Fibroblast of villous mesenchyme (primary cell): ENCODE measurements at places on chromosomes 16 and 17.
A peak's percentile ranks its signal among the peaks of the same experiment; 100 is the strongest.

DNA sequence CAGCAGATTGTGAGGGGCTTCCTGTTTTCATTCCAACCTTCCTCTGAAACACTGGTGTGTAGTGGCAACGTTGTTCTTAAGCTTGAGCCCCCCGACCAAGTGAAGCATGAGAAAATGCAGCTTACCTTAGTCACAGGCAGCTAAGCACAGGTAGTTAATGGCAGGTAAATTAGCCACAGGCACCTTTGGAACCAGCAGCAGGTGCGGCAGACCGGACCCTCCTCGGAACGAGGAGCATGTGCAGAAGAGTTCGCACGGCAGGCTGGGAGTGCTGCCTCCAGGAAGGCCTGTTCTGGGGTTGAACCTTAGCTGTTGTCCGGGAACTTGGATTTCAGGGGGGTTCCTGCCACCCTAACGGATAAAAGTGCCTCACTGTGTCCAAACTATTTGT, 7.2 kb upstream of the IRF8 start:
- DNase-seq, result no peak

DNA sequence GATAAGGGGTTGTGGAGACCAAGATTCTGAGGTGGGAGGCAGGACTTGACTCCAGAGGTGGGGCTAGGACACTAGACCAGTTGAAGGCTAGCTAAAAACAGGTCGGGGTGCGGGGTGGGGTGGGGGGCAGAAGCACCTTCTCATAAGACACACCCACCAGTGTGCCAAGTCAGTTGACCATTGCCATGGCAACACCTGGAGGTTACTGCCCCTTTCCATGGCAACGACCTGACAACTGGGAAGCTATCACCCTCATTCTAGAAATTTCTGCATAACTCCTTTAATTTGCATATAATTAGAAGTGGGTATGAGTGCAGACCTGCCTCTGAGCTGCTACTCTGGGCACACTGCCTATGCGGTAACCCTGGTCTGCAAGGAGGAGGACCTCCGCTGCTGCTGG, 53.9 kb upstream of the ALOX12 start:
- no peak for DNase-seq

- no peak for DNase-seq
Measured at GRCh38 chr17:57441270-57441600, 184.9 kb downstream of the MSI2 start.

- no peak for DNase-seq
Measured at GRCh38 chr16:16059895-16060590, 110.6 kb downstream of the ABCC1 start.

DNA sequence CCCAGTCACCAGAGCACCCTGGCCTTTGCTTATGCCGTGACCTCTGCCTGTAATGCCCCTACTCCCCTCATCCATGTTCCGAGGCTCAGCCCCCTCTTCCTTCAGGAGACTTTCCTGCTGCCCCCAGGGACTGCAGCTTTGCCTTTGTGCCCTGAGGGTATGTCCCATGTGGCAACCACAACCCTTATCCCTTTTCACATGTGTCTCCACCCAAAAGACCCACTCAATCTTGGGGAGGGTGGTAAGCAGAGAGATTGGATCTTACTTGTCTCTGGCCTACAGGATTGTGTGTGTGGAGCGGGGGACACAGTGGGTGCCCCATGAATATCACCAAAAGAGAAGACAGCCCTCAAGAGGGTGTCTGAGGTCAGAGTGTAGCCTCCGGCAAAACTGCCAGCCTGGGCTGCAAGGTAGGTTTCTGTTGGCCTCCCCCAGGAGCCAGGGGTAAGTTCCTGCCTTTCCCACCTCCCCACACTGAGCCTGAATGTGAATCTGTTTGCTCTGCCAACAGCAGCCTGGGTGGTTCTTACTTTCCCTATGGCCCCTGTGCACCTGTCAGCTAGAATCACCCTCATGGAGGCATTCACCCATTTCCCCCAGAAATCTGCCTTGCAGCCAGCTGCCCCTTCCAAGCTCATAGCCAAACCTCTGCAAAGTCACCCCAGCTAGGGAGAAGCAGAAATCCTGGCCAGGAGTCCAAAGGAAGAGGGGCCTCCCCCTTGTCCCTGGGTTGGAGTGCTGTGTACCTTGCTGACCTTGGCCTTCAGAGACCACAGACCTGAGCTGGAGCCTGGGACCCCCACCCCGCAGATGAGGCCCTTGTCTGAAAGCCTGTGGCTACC, 11.5 kb upstream of the C17orf113 start:
- no peak for DNase-seq

GRCh38 chr16:55330781-55331647, 7.0 kb downstream of the IRX6 start:
- no peak for DNase-seq

- DNase-seq, result peak; percentile 53
Measured at GRCh38 chr16:72434159-72434558, 262.2 kb upstream of the PMFBP1 start.

DNA sequence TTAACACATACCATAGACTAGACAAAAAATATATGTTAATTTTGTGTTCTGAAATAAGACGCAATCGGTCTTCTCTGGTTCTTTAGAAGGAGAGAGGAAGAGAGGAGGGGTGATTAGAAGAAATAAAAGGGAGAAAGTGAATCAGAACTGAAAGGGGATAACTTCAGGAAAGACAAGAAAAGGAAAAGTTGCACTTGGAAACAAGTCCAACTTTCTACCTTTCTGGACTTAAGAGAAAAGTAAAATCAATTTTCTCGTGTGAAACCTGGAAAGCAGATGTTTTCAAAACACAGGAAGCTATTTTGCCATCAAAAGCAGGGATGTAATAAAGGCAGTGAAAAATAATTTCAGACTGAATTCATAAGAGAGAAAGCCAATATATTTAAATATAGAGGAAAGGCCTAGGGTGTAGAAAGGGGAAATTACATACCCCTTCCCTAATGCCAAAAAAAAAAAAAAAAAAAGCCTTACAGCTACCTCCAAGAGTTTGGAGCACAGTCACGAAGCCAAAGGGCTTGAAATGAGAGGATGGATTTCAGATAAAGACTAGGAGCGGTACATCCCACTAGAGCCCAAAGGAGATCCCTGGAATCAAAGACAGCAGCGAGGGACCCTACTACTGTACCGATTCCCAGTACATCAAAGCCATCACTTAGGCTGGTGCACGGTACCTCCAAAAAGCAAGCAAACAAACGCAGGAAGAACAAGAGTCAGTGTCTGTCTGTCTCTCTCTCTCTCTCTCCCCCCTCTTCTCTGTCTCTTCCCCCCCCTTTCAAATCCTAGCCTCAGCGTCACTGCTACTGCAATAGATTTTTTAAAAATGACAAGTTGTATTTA, 12.1 kb upstream of the ZFHX3 start:
- DNase-seq, result no peak

- peak; percentile 27 for DNase-seq
Measured at GRCh38 chr17:17515934-17516930, 20.0 kb upstream of the RASD1 start.

GRCh38 chr17:4234401-4234800, 29.4 kb downstream of the ANKFY1 start:
- no peak for DNase-seq

DNA sequence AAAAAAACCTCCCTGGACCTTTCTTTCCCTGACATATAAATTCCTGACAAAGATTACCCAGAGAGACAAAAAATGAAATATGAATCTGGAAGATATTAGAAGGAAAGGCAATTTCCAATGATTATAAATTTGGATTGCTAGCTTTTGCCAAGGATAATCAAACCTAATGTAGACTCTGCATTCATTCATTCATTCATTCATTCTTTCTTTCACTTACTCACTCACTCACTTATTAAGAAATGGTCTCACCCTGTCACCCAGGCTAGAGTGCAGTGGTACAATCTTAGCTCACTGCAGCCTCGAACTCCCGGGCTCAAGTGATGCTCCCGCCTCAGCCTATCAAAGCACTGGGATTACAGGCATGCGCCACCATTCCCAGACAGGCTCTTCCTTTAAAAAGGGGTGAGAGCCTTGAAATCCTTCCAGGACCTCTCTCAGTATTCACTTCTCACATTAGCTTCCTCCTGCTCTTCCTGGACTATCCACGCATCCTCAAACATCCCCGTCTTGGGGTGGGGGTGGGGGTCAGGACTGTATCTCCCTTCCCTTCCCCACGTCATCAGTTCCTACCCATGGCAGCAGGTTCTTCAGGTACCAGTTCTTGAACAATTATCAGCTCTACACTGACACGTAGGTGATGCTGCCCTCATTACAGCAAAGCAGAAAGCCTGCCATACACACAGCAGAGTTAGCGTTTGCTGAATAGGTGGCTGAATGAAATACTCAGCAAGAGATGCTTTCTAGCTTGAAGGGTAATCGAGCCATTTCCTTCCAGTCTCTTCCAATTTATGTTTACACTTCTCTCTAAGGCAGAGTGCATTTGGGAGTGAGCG, 19.8 kb downstream of the PRPSAP1 start:
- DNase-seq, result no peak

DNA sequence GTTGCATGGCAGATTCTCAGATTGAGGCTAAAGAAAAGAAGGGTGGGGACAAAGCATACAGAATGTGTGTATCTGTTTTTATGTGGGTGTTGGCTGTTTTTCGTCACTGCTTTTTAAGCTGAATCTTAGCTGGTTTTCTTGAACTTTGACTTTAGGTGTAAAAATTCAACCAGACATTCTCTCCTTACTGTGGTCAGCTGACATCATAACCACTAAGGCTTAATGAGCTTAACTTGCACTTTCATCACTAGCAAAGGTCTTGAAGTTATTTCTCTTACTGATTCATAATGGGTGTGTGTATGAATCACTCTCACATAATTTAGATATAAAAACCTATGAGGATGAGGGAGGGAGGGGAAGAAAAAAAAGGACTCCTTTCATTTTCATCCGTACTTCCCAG, 4.0 kb upstream of the CDC6 start:
- DNase-seq, result peak; percentile 98

DNA sequence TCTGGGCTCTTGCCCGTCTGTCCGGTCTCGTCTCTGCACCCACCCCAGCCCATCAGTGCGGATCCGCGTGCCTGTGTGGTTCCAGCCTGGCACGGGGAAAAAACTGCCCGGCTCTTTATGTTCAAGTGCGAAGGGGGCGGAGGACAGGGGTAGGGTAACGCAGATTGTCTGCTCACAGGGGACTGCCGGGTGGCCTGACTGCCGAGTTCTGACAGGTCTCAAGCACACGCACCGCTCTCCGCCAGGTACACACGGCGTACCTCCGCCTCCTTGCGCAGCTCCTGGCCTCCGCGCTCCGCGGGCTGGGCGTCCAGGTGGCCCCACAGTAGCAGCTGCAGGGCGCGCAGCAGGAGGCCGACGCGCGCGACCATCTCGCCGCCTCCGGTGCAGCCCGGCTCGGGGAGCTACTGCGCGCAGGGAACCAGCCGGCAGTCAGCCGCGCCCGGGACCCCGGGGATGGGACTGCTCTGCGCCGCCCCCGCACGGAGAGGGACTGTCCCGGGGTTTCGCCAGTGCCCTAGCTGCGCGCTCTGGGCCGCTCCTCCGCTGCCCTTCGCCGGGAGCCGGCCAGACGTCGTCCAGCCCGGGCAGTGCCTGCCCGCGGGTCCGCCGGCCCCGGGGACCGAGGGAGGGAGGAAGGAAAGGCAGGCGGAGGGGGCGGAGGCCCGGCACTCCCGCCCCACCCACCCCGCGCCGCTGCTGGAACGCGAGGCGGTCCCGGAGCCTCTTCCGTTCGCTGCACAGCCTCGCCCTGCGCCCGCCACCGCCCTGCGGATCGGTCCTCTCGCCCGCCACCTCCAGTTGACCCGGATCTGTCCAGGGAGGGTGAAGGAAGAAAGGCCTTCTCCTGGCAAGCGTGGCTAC, at the start of gene MMP28:
Gene MMP28 (minus strand): TSS at position 635 of the 864 bp plus-strand sequence. CDS start 264 bp downstream, at position 371.
- DNase-seq, result peak; percentile 42
